ENCODE measurements at places on chromosomes 12 and 14.
A peak's percentile ranks its signal among the peaks of the same experiment; 100 is the strongest.

DNA sequence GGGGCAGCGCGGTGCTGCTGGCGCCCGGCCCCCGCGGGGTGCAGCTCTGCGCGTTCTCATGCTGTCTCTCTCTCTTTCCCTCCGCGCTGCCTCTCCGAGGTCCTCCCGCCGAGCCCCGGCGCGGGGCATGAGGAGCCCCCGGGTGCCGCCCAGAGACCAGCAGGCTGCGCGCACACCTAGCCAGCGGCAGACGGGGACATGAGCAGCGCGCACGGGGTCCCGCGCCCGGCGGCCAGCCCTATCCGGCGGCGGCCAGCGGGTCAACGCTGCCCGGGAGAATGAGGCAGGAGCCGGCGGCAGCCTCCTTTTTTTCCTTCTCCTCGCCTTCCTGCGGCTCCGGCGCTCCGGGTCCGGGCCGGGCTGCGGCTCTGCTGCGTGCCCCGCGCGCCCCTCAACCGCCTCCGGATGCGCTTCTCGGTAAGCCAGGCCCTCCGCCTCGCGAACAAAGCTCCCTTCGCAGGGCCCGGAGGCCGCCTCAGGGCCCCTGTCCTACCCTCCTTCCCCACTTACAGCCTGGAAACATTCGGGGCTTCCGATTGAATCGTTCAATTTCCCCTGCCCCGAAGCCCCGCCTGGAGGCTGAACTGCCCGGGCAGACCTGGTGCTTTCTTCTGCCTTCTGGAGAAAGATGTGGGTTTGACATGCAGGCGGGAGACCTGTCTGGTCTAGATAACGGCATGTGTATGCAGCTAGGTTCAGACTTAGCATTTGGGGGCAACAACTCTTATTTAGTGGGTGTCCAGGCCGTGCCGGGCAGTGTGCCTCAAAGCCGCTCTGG, at the start of gene TUNAR:
Gene TUNAR, plus strand, starts transcription at position 72 of the 778 bp plus-strand sequence.
- DNase-seq, result no peak

GRCh38 chr14:91373591-91374254, 43.9 kb downstream of the CCDC88C start:
- peak; percentile 69 for DNase-seq

DNA sequence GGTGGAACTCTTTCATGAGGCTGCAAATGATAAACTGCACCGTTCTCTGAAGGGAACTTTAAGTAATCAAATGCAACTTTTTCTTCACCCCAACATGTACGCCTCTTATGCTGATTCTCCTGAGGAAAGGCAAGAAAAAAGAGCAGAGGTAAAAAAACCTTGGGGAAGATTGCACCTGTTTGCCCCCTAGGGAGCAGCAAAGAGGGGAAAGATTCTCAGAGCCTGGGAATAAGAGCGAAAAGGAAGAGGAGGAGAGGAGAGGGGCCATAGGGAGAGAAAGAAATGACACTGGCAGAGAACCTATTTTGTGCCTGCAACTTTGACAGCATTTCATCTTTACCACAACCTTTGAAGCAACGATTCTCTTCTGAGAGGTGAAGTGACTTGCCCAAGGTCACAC, 254.6 kb downstream of the KSR2 start:
- no peak for DNase-seq

- DNase-seq, result no peak
Measured at GRCh38 chr12:44573723-44574122, 302.4 kb downstream of the NELL2 start.

- no peak for DNase-seq
Measured at GRCh38 chr14:93008381-93008780, 85.4 kb downstream of the CHGA start.

- no peak for DNase-seq
Measured at GRCh38 chr12:5511644-5512600, 80.0 kb downstream of the NTF3 start.

DNA sequence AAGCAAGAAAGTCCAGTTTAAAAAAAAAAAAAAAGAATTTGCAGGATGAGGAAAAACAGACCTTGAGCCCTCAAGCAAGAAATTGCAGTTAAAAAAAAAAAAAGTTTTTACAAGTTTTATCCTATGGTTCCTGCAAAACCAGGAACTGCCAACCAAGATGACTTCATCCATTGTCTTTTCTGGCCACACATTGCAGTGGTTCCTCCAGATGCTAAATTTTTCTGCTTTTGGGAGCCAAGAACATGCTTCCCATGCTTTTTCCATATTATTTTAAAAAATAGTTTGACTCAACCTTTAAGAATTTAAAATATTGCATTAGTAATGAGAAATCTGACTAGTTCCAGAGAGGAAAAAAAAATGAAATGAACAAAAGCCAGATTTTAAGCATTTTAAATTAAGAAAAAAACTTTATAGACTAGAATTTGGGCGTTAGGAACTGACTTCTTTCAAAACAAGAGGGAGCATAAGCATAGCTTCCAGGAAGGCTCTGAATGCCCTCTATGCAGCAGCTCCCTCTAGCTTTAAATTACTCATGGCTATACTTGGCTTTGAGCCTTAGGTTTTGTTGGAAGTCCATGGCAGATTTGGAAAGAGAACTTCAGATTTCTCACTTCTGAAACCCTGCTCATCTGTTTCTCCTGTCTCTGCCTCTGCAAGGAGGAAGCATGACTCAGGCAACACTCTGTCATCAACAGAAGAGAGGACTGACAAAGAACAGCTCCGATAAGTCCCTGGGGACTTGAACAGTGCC, 124.5 kb downstream of the GPR65 start:
- no peak for DNase-seq

DNA sequence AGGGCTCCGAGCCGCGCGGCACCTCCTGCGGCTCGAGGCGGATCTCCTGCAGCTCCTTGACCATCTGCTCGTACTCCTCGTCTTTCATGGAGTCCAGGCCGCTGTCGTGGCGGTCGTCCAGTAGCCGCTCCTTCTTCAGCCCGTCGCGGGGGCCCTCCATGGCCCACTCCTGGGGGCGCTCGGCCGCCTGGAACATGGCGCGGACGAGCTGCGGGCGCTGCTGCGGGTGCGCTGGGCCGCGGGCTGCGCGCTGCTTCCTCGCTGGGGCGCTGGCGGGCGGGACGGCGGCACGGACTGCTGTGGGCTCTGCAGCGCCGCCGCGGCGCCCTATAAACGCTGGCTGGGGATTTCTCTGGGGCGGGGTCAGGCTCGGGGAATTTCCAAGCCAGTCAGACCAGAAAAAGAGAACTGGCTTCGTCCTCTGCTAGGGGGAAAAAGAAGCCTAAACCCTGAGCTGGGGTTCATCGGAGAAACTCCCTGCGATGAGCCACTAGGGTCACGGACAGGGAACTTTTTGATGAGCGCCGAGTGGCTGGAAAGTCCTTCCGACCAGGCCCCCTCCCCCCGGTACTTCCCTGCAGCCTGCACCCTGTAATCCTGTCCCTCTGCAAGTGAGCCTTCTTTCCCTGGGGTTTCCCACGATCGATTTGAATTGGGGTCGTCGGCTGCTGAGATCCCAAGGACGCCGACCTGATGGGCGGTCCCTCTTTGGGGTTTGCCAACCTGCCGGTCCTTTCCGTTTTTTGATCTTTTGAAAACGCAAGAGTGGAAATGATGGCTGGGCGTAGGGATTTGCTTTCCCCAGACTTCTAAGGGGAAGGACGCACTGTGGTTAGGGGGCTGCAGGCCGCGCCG, at the start of gene NFKBIA:
Gene NFKBIA, minus strand, starts transcription at position 301 of the 855 bp plus-strand sequence. Its CDS starts 105 bp downstream, at position 196.
- peak; percentile 92 for DNase-seq

DNA sequence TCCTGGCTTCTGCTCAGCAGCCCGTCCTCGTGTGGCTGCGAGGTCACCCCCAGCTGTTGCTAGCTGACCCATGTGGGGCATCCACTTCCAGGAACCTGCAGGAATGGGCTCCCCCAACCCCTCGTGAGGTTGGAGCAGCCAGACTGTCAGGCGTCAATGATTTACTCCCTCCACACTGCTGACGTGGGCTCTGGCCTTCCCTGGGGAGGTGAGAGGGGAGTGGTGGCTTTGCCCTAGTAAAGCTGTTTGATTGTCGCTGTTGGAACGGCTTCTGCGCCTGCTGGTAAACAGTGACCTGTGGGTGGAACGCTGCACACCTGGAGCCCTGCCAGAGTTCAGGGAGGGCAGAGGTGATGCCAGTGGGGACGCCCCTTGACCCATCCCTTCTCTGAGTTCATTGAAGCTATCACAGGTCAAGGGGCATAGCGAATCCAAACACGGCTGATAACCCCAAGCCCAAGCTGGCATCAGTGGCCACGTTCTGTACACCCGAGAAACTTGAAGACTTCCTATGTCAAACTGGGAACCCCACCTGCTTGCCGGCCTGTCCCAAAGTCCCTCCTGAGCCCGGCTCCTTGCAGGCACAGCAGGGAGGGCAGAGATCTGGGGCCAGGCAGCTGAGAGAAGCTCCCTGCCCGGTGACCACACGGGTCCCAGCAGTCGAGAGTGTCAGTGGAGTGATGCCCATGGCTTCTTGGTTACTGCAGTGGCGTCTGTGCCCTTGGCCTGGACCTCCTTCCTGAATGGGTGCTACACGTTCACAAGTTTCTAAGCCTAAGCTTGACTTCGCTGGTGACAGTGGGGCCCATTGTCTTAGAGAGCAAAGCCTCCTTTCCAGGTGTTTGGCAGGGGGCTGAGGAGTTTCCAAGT, 2.7 kb downstream of the ASPG start:
- no peak for DNase-seq

GRCh38 chr14:89332031-89332430, 85.0 kb downstream of the FOXN3 start:
- DNase-seq, result no peak

DNA sequence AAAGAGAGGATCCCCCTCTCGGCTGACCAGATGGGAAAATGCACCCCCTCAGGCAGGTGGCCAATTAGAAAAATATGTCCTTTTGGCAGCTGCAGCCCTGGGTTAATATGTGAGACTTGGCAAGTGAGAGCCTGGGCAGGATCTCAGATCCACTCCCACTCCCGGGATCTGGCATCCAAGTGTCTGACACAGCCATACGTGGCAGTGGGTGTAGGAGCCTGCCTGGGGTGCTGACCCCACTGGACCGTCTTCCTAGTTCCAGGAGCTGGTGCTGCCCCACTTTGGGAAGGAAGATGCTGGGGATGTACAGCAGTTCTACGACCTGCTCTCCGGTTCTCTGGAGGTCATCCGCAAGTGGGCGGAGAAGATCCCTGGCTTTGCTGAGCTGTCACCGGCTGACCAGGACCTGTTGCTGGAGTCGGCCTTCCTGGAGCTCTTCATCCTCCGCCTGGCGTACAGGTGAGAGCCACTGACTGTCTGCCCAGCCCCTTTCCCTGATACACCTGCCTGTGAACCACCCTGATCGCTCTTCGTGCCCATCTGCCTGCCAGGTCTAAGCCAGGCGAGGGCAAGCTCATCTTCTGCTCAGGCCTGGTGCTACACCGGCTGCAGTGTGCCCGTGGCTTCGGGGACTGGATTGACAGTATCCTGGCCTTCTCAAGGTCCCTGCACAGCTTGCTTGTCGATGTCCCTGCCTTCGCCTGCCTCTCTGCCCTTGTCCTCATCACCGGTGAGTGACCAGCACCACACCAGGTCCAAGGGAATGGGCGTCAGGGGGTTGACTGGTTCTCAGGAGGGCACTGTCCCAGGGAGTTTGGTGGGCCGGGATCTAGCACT, 5.8 kb downstream of the NR4A1 start:
- no peak for DNase-seq

GRCh38 chr14:90095096-90095495, 33.3 kb downstream of the KCNK13 start:
- no peak for DNase-seq

GRCh38 chr14:68947802-68948201, 31.3 kb downstream of the ACTN1 start:
- DNase-seq, result no peak

DNA sequence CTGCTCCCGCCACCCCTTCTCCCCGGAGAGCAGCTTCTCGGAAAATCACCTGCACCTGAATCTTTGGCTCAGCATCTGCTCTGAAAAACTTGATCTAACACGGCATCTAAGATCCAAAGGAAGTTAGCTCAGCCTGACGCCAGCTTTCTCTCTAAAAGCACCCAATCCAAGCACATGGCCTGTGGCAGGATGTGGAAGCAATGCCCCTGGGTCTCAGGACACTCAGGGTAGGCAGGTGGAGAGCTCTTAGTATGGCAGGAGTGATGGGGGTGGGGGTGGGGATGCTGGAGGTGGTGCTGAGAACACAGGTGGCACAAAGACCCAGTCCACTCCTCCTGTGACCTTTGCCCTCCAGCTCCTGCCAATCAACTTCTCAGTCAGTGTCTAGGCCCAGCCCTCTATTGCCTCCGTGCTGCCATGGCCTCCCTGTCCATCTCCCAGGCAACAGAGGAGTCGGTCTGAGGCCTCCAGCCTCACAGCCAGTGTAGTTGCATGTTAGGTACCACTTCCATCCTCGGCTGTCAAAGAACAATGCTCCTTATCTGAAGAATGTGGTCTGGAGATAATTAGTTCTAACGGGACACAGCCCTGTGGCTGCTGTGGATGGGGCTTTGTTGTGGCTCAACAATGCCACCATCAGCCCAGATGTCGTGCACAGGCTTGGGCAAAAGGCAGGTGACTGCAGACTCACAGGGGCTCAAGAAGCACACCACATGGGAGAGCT, 180.0 kb upstream of the C14orf180 start:
- DNase-seq, result peak; percentile 43
